ENCODE measurements at places on chromosomes 16 and 17.

DNA sequence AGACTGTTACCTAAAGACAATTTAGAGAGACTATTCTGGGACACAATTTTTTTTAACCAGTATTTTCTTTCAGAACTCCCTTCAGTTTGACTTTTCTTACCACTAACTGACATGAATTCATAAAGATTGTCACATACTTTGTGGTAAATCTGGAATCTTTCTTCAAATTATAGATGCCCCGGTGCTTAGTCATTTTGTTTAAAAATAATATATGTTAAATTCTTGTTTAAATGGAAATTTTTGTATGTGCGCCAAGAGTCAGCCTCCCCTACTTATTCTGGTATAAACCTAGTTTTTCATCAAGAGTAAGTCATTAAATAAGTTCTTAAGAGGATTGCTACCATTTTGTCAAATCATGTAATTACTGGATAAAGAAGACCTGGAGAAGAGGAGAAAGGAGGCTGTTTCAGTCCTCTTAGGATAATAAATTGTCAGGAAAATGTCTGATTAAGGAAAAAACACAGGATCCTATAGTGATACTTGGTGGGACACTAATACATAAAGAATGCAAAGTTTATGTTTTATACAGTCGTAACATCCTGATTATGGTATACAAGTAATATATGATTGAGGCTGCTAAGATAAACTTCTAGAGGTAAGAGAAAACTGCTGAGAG, 424.4 kb downstream of the PMP22 start:
- DNase-seq: no peak
- H3K27ac ChIP-seq: no peak overlapping the region
- no peak overlapping the region for H3K4me3 ChIP-seq
- H3K27me3 ChIP-seq: no peaks in the 10 kb centered on the region

DNA sequence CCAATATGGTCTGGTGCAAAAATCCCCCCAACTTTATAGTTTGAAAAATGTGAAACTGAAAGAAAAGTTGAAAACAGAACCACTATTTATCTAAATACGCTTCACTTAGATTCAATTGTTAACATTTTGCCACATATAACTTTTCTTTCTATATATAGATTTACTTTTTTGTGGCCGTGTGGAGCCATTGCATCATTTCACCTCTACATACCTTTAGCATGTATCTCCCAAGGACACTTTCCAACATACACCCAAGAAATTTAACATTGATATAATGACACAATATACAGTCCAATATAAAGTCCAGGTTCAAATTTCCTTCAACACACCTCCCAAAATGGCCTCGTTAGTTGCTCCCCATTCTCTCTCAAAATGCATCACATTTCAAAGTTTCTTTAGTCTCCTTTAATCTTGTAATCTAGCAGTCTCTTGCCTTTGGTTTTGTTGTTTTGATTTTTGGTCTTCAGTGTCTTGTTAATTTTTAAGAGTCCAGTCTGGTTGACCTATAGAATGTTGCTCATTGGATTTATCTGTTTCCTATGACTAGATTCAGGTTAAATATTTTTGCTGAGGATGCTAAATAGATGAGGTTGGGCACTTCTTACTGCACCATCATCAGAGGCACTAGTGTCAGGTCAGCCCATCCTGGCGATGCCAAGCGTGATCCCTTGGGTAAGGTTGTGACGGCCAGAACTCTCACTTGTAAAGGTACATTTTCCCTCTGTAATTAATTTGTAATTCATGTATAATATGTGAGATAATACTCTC, 64.3 kb upstream of the BCAR1 start:
- no peak for DNase-seq
- no peak overlapping the region for H3K27ac ChIP-seq
- peaks cover 15% of the 10 kb centered on the region for H3K4me1 ChIP-seq
- no peaks in the 10 kb centered on the region for H3K27me3 ChIP-seq

GRCh38 chr16:47999595-47999994, 156.2 kb downstream of the ABCC12 start:
- H3K27ac ChIP-seq: no peak overlapping the region
- H3K4me3 ChIP-seq: no peak overlapping the region
- H3K36me3 ChIP-seq: no peaks in the 10 kb centered on the region

GRCh38 chr17:62871291-62871690, 63.2 kb upstream of the MARCHF10 start:
- no peaks in the 10 kb centered on the region for H3K36me3 ChIP-seq
- H3K4me1 ChIP-seq: peaks cover 19% of the 10 kb centered on the region
- no peaks in the 10 kb centered on the region for H3K27me3 ChIP-seq
- no peak for DNase-seq
- no peak overlapping the region for H3K27ac ChIP-seq

All from neuronal stem cell (in vitro differentiated cells).